CD4-positive, CD25-positive, alpha-beta regulatory T cell (primary cell): ENCODE measurements at places on chromosomes 4 and X. TPM values are rescaled to one million over a fixed set of nuclear protein-coding genes. Genes with fewer than 3 reads are reported as not detected.

The GAGE2A gene
- not detected for total RNA-seq

The GLRB gene
- total RNA-seq = not detected

The DCHS2 gene
- not detected for total RNA-seq

GRCh38 chr4:1178300-1179088, 6.1 kb upstream of the SPON2 start:
- no peak overlapping the region for H3K27ac ChIP-seq
- no peak overlapping the region for H3K4me3 ChIP-seq
- no peaks in the 10 kb centered on the region for H3K4me1 ChIP-seq
- H3K36me3 ChIP-seq = no peaks in the 10 kb centered on the region

GRCh38 chr4:74656596-74656995, 137.7 kb downstream of the BTC start:
- DNase-seq = no peak
- no peaks in the 10 kb centered on the region for H3K27me3 ChIP-seq
- H3K27ac ChIP-seq = no peak overlapping the region

DNA sequence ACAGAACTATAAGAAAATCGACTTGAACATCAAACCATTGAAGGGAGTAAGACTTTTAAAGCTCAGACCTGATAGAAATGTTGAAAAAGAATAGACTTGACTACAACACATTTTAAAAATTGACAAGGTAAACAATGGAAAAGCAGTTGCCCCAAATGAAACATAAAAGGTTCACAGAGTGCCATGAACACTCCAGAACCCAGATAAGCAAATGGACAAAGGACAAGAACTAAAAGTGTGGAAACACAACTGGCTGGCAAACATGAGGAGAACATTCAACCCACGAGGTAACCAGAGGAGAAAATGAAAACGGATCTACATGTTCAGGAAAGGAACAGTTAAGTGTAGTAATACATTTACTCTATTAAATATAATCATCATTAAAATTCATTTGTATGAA, 26.5 kb downstream of the SCARB2 start:
- no peaks in the 10 kb centered on the region for H3K27me3 ChIP-seq
- no peak for DNase-seq
- no peak overlapping the region for H3K4me3 ChIP-seq
- no peak overlapping the region for H3K27ac ChIP-seq
- peaks cover 7% of the 10 kb centered on the region for H3K36me3 ChIP-seq

- no peak overlapping the region for H3K4me3 ChIP-seq
- DNase-seq = no peak
- no peak overlapping the region for H3K27ac ChIP-seq
- no peaks in the 10 kb centered on the region for H3K36me3 ChIP-seq
Observed at GRCh38 chr4:159018062-159018629, 84.7 kb upstream of the RAPGEF2 start.

DNA sequence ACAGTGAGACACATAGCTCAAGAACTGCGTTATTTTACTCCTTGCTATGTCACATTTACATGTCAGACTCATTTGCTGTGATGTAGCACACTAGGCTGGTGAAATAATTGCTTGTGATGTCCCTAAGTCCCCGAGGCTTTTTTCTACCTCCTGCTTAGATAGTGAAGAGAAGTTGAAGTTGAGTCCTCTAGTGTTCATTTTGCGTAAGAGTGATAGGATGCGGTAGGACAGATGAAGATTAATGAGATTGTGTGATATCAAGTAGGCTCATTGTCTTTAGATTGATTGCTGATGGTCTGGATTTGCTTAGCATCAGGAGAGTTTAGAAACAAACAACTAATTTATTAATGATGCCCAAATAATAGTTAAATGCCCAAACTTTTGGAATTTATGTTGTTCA, 173.6 kb upstream of the NUDT6 start:
- no peak overlapping the region for H3K27ac ChIP-seq
- peaks cover 5% of the 10 kb centered on the region for H3K36me3 ChIP-seq
- no peak overlapping the region for H3K4me3 ChIP-seq
- DNase-seq = peak; percentile 4
- H3K4me1 ChIP-seq = no peaks in the 10 kb centered on the region
- no peaks in the 10 kb centered on the region for H3K27me3 ChIP-seq

GRCh38 chrX:15751155-15751819, 13.2 kb downstream of the CA5B start:
- no peaks in the 10 kb centered on the region for H3K27me3 ChIP-seq
- H3K4me3 ChIP-seq = peak overlapping the region; percentile 68
- peaks cover 51% of the 10 kb centered on the region for H3K4me1 ChIP-seq
- H3K36me3 ChIP-seq = no peaks in the 10 kb centered on the region
- H3K27ac ChIP-seq = peak overlapping the region; percentile 93
